ENCODE measurements at places on chromosomes 6 and 20.

GRCh38 chr20:48586730-48587129, 241.1 kb downstream of the PREX1 start:
- no peak for DNase-seq

- no peak for DNase-seq
Measured at GRCh38 chr20:34953960-34954359, 1.6 kb downstream of the GSS start.

- DNase-seq: no peak
Measured at GRCh38 chr6:131945971-131946370, 5.2 kb downstream of the CCN2 start.

DNA sequence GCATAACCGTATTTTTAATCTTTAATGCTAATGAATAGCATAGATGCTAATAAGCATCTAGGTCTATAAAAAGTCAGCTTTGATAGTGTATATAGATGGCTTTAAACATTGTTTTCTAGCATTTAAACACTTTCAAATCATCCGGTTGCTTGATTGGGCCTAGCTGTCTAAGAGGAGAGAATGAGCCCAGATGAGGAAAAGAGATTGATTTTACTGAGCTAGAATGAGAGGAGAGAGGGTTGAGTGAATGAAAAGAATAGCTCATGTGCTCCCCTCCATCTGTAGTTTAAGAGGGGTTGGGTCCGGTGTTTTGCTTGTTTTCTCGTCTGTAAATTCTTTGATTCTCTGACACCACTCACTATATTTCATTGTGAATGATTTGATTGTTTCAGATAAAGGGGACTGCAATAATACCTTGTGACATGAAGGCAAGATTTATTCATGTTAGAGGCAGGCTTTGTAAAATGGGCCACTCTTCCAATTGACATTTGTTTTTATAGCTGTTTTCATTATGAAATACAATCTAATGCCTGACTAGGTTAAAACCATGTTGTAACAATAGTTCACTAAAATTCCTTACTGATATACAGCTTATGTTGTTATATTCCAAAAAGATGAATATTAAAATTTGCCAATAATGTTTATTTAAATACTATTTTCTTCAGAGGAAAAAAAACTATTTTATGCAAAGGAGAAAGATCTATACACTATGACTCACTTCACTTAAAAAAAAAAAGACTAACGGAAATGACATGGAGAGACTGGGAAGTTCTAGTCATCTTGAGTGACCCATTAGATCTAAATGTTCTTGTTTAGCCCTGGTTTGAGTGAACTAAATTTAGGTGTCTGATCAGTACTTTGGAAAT, 3.2 kb downstream of the PTPN1 start:
- DNase-seq: no peak

GRCh38 chr6:157079771-157080170, 243.5 kb downstream of the TMEM242 start:
- DNase-seq: no peak

- DNase-seq: no peak
Measured at GRCh38 chr6:2353412-2354137, 108.2 kb upstream of the GMDS start.

DNA sequence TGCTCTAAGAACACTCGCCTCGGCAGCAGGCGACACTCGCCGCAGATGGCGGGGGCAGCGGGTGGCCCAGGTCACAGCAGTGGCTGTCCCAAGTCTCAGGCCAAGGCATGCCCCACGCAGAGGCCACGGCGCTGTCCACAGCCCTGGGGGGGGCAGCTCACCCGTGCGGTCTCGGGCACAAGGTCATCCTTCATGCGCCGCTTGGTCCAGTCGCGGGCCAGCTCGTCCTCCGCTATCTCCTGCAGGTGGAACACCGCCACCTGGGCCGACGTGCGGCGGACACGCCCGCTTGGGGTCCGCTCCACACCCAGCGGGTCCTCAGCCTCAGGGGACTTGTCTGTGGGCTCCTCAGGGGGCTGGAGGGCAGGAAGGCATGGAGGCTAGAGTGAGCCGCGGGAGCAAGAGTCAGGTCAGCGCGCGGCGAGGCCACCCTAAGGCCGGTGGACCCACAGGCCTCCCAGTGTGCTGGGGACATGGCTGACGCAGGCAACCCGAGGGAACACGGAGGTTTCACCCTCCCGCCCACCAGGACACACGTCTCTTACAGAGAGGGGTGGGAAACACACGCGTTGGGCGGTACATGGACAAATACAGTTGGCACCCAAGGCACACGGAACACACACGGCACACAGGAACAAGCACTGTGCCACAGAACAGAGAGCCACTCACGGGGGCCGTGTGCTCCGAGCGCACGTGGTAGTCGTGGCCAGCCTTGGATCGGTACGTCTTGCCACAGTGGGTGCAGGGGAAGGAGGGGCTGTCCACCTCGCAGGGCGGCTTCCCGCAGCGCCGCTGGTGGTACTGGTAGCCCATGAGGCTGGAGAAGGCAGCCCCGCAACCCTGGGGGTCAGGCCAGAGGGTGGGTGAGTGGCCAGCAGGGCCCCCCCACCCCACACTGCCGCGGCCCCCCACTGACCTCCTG, 6.5 kb upstream of the UCKL1 start:
- no peak for DNase-seq

GRCh38 chr6:15250187-15251168, 4.6 kb downstream of the JARID2 start:
- no peak for DNase-seq

DNA sequence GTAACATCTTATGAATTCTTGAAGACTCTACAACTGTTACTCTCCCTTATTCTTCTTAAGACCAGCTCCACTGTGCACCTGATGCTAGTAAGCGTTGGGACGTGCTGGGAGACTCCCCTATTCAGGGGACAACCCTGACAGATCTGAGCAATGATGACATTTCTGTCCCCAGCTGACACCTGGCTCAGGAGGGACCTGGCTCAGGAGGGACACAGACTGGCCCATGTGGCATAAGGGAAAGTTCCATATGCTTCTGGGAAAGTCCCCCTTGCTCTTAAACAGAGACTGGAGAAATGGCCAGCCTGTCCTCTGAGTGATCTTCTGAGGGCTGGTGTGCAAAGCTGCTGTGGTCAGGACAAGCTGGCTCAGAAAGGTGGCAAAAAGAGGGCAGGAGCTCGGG, 10.0 kb upstream of the CD93 start:
- DNase-seq: no peak

DNA sequence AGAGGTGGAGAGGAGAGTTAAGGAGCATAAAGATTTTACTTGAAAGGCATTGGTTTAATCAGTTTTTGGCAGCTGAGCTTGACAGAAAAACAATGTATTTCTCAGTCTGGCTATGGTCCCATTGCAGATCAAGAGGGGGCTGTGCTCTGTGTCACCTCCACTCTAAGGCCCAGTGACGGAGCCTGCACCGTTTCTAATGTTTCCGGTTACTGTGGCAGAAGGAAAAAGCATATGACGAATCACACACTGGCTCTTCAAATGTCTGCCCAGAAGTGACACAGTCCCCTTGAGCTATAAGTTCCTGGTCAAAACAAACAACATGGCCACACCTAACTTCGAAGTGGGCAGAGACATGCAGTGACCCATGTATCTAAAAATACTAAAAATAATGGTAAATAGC, 372.0 kb downstream of the PLCB1 start:
- DNase-seq: no peak

DNA sequence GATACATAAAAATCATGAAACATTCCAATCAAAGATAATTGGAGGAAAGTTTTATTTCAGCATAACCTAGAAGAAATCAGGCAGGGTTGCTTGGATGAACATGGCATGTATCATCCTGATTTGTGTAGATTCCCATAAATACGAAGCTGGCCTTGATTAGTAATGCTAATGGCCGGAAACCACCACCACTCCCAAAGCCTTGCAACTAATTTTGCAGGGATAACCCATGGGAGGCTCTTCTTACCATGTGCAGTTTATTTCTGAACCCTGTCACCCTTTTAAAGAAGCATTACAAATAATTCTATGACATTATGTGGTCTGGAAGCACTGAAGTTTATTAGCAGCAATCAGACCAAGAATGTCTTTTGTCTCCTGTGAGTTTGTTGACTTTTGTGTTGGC, 80.8 kb downstream of the AIG1 start:
- no peak for DNase-seq

GRCh38 chr6:10413850-10414738, 780 bp downstream of the TFAP2A start:
- DNase-seq: no peak

- no peak for DNase-seq
Measured at GRCh38 chr20:56974499-56975250, 291.8 kb downstream of the BMP7 start.

GRCh38 chr6:157667211-157668008, 155.6 kb upstream of the SNX9 start:
- DNase-seq: no peak

DNA sequence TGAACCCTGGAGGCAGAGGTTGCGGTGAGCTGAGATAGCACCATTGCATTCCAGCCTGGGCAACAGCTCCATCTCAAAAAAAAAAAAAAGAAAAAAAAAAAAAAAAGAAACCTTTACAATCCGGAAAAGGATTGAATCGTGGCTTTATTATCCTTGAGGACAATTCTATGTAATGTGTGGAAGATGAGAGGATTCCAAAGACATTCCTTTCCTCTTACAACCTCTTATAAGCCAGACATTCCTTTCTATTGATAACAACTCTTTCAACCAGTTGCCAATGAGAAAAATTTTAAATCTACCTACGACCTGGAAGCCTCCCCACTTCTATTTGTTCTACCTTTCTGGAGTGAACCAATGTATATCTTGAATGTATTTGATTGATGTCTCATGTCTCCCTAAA, 91.2 kb upstream of the EEF1E1 start:
- DNase-seq: no peak

DNA sequence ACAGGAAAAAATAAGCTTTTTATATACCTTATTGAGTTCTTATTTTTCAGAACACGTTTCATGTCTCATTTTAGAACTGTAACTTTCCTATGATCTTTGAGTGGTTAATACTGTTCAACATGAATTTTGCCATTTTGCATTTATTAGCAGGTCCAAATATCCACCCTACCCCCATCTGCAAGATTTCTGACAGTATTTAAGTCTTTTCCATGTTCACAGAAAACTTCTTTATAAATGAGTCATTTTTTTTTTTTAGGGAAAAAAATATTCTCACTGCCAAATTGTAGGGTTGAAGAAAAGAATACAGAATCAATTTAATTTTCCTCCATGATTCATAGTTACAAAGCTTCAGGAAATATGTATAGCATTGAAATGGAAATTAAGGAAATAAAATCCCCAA, 101.8 kb downstream of the COL21A1 start:
- no peak for DNase-seq

- DNase-seq: no peak
Measured at GRCh38 chr20:36126836-36127527, 27.6 kb upstream of the EPB41L1 start.

DNA sequence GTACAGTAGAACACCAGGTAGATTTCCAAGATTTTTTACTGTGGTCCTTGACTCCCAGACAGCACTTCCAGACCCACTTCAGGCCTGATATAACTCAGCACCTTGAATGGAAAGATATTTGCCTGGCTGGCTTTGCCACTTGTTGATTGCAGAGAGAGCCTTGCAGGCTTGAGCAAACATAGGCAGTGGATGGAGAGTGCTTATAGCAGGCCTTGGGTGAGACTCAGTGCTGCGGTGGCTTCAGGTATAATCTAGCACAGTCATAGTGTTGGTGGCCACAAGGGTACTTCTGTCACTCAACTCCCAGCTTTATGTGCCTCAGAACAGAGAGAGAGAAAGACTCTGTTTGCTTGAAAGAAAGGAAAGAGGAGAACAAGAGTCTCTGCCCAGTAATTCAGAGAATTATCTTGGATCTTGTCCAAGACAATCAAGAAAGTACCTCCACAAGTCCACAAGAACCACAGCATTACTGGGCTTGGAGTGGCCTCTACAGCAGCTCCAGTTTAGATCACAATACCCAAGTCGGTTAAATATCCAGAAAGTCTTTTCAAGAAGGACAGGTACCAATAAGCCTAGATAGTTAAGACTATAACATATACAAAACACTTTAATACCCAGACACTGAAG, 70.5 kb upstream of the FKBP1C start:
- no peak for DNase-seq

DNA sequence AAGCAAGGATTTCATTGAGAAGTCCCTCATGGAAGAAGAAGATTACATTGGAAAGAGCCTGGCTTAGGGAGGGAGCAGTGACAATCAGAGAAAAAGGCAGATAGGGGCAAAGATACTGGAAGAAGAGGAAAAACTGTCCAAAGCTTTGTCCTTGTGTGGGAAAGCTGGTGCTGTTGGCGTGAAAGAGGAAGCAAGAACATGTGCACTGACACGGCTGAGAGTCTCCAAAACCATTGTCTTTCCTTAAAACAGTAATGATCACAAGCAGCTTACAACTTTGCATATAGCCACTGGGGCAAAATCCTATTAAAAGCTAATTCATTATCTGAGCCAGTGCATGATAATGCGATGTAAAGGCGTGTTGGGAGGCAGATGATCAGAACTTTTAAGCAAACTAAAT, 85.1 kb upstream of the ESR1 start:
- DNase-seq: no peak

GRCh38 chr20:51487565-51488268, 54.8 kb downstream of the NFATC2 start:
- DNase-seq: no peak

DNA sequence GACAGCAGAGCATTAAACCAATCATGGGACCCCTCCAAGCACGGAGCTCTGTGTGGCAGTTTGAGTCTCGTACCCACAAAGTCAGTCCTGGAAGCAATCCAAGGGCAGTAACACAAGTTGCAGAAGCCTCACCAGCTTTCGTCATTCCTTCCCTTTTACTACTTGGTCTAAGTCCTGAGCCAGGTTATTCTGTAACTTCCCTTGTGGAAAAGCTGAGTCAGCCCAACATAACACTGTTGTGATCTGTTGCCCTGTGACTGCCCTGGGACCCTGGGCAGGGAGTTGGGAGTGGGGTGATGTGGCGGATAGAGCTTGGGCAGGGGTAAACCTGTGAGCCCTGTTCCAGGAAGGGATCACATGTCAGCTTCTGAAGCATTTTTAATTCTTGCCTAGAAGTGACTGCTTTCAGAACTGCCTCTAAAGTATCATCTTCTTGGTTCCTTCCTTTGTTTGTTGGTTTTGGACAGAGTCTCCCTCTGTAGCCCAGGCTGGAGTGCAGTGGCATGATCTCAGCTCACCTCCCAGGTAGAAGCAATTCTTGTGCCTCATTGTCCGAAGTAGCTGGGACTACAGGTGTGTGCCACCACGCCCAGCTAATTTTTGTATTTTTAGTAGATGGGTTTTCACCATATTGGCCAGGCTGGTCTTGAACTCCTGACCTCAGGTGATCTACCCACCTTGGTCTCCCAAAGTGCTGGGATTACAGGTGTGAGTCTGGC, 183.7 kb upstream of the JAG1 start:
- DNase-seq: no peak

GRCh38 chr6:97305414-97306066, 22.5 kb upstream of the MMS22L start:
- no peak for DNase-seq

Measured in stimulated activated CD8-positive, alpha-beta memory T cell treated with anti-CD3 and anti-CD28 coated beads, Interleukin-7, amount 100 ng/mL, for 48 hours (primary cell).